ENCODE measurements at places on chromosomes 4 and X.

DNA sequence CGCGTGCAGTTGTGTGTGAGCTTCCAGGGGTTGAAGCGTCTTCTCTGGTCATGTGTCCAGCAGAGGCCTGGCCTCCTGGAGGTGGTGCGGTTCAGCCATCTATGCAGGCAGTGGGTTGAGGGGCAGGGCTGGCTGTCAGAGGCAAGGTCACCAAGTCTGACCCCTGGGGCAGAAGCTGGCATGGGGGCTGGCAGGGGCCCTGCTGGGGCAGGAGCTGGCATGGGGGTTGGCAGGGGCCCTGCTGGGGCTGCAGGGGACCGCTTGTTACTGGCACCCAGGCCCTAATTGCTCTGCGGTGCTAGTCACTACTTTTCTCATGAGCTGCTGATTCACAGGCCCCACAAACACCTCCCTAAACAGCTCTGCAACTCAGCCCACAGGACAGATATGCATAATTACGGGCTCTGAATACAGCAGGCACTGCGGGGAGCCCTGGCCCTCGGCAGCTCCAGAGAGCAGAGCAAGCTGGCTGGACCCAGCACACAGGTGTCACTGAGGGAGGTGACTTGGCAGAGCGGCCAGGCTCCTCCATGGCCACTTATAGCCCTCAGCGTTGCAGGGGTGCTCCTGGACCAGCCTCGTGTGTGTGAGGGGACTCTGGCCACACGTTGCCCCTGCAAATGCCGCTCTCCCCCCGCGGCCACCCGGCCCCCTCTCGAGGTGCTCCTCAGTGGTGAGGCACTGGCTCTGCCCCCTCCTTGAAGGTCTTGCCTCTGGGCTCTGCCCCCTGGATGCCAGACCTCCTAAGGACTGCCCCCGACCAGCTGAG is 32.7 kb downstream of the CPLX1 start:
- no peak for DNase-seq

GRCh38 chr4:124868495-124868894 is 156.0 kb upstream of the ANKRD50 start:
- DNase-seq = no peak

GRCh38 chr4:184470785-184471110 is 3.6 kb downstream of the IRF2 start:
- no peak for DNase-seq

GRCh38 chr4:99863-100262 is 24.4 kb upstream of the ZNF718 start:
- DNase-seq = no peak

- no peak for DNase-seq
Observed at GRCh38 chr4:11281720-11282119, 147.0 kb downstream of the HS3ST1 start.
